Stimulated activated CD8-positive, alpha-beta memory T cell treated with anti-CD3 and anti-CD28 coated beads, Interleukin-4, amount 100 ng/mL, for 1 hour (primary cell): ENCODE measurements at places on chromosomes 12 and 14.

DNA sequence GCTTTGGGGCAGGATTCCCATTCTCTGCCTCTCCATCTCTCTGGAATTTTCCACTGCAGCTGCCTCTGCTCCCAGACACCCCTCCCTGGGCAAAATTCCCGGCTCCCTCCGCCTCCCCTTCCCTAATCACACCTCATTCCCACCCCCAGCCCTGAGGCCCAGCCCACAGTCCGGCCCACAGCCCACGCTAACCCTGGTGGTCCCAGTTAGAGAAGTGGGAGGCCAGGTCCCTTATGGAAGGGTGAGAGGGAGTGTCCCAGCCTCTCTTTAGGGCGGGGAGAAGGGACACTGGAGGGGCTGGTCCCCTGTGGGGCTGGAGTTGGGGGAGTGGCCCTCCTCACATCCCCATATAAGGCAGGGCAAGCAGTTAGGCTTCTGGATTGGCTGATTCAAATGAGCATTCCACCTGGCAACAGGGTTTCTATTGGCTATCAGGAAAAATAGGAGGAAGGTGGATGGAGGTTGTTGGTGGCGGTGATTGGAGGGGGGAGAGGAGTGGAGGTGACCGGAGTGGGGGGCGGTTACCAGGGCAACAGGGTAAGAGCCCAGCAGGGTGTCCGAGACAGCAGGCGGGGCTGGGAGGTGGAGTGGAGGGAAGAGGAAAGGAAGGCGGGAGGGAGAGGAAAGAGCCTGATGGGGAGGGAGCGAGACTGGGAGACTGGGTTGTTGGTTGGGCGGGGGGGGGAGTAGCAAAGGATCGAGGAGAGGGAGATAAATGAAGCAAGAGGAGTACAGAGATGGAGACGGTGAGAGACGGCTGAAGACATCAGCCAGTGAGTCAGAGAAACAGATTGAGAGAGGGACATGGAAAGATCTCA, 1.9 kb upstream of the PTMS start:
- no peak for DNase-seq

DNA sequence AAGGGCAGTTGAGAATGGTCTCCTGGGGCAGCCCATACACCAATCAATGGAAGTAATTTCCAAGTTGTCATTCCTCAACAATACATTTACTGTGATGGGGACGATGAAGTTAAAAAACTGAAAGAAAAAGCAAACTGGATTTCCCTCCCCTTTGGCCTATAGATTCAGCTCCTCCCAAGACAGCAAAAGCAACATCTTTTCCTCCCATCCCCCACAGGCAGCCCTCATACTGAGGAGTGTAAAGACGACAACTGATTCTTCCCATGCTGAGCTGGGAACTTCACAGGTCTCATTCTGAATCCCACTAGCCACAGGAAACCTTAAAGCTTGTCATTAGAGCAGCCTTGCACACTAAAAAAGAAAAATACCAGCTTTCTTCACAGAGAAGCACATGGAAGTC, 48.5 kb downstream of the PITPNM2 start:
- no peak for DNase-seq

GRCh38 chr12:9699898-9700605, 30.5 kb downstream of the CLEC2D start:
- DNase-seq = no peak

DNA sequence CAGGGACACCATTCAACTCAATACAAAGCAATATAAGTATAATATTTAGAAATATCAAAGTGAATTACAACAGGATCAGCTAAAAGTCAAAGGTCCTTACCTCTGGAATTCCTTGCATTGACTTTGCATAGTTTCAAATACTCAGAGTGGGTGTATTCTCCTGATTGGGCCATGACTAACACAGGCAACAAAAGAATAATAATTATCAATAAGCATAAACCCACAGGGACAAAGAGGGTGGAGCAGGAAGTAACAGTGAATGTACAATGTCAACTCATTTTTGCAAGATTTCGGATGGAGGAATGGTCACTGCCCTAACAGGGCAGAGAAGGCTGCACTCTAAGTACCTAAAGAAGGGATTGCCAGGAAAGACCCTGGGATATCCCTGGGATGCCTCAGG, 207.5 kb downstream of the PAX9 start:
- DNase-seq = no peak

DNA sequence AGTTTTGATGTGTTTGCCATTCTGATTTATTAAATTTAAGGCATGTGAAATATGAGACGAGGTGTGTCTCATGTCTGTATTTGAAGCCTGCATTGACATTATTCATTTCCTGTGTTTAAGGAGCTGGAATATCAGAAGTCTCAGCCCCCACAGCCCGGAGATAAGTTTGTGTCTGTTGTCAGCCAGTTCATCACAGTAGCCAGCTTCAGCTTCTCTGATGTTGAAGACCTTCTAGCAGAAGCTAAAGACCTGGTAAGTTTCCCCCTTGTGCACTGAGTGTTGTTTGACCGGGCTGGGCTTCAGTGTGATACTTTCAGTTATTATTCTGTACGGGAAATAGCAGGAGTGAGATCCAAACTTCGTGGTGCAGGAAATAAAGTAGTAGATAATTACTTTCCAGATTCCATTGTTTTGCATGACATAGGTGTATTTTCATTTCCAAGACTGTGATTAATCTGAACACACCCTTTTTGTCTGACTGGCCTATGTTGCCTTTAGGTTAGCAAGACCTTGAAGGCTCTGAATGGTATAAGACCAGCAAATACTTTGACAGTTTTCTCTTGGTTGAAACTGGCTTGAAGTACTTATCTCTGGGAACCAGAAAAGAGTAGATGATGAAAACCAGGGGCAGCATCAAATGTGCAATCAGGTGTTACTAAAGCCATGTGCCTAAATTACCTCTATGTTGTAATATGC, 101.5 kb downstream of the GPR135 start:
- no peak for DNase-seq

- DNase-seq = no peak
Observed at GRCh38 chr12:12207746-12208145, 59.1 kb downstream of the LRP6 start.

- DNase-seq = no peak
Observed at GRCh38 chr14:64878837-64879634, 671 bp downstream of the SPTB start.

- no peak for DNase-seq
Observed at GRCh38 chr12:109621211-109621694, 47.7 kb downstream of the MVK start.

- no peak for DNase-seq
Observed at GRCh38 chr12:91331371-91331770, 148.8 kb upstream of the DCN start.

- no peak for DNase-seq
Observed at GRCh38 chr12:112172556-112173324, 47.4 kb downstream of the TRAFD1 start.

GRCh38 chr12:718756-719102, 33.6 kb upstream of the WNK1 start:
- no peak for DNase-seq

- no peak for DNase-seq
Observed at GRCh38 chr12:40969796-40970195, 218.3 kb upstream of the PDZRN4 start.

DNA sequence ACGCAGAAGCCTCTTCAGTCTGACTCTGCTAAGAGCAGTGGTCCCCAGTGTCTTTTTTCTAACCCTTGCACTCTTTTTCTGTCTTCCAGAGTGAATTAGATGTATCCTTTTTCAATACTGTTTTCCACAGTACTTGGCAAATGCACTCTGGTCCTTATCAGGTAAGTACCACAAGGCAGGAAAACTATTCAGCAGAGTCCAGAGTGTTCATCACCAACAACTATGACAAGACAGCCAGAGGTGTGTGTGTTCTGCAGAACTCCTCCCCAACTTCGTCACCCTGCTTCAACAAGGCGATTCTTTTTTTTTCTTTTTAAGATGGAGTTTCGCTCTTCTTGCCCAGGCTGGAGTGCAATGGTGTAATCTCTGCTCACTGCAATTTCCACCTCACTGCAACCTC, 54.3 kb upstream of the STRN3 start:
- DNase-seq = no peak
